ENCODE measurements at places on chromosomes 5 and 9. TPM values are rescaled to one million over a fixed set of nuclear protein-coding genes. Genes with fewer than 3 reads are reported as not detected.
A peak's percentile ranks its signal among the peaks of the same experiment; 100 is the strongest.

DNA sequence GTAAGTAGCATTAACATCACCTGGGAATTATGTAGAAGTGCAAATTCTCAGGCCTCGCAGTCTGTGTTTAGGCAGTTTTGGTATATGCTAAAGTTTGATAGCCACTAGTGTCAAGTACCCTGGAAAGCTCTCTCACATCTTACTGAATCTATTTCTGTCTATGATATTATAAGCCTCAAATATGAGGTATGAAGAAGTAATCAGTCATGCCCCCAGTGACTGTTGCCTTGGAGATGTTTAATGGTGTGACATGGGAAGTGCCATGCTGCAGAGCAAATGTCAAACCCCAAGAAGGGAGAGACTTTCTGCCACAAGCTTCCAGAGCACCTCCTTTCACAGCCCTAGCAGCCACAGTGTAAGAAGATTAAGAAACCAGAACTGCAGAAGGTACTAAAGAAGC lies 9.8 kb upstream of the PDE8B start:
- DNase-seq: no peak
- no peaks in the 10 kb centered on the region for H3K27me3 ChIP-seq
- H3K4me3 ChIP-seq: no peak overlapping the region
- no peaks in the 10 kb centered on the region for H3K36me3 ChIP-seq
- no peaks in the 10 kb centered on the region for H3K4me1 ChIP-seq
- H3K27ac ChIP-seq: no peak overlapping the region

- no peak for DNase-seq
- no peak overlapping the region for H3K27ac ChIP-seq
- H3K4me3 ChIP-seq: no peak overlapping the region
- peaks cover 6% of the 10 kb centered on the region for H3K4me1 ChIP-seq
Measured at GRCh38 chr9:127139071-127139731, 16.8 kb upstream of the ANGPTL2 start.

Gene LCN6
- total RNA-seq: not detected

Gene BOD1
- 149 TPM for total RNA-seq

GRCh38 chr5:42595597-42595996 lies 161.0 kb upstream of the CCDC152 start:
- no peak overlapping the region for H3K27ac ChIP-seq
- H3K4me1 ChIP-seq: no peaks in the 10 kb centered on the region
- no peaks in the 10 kb centered on the region for H3K36me3 ChIP-seq
- no peaks in the 10 kb centered on the region for H3K27me3 ChIP-seq

- DNase-seq: no peak
- H3K27me3 ChIP-seq: peaks cover 80% of the 10 kb centered on the region
- H3K4me3 ChIP-seq: peak overlapping the region; percentile 69
- no peak overlapping the region for H3K27ac ChIP-seq
- no peaks in the 10 kb centered on the region for H3K36me3 ChIP-seq
Measured at GRCh38 chr5:3596857-3597166, 1.2 kb downstream of the IRX1 start.

All from H1 (cell line).